ENCODE measurements at places on chromosomes 5 and 9.

DNA sequence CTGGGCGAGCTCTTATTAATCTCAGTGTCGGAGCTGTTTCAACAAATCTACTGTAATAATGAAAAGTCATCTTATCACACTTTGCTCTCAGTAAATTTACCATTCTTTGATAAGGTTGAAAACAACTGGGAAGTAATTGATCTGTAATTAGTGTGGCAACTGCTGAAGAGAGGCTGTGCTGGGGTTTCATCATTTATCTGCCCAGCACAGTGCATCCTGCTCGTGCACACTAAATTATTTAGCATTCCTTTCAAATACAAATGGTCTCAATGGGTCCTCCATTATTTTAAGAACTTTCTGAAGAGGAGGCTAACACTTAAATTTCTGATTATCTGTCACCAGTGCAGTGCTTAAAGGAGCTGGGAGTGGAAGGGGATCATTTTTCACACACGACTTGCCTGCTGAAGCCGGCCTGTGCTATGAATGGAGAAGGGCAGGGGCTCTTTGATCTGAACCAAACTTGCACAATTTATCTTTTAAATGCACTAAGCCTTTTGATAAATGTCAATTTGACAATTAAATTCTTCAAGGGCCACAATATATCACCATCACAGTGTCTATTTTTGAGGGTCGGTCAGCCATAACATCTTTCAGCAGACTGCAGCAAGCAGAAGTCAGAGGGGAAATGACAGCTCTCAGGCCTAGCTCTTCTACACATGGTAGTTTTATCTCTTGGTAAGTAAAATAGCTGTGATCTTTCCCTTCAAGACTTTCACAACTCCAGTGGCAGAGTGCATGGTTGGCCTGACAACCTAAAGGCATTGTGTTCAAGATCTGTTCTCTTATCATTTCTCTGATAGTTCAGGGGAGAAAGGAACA is 106.4 kb upstream of the EFNA5 start:
- no peak for DNase-seq

DNA sequence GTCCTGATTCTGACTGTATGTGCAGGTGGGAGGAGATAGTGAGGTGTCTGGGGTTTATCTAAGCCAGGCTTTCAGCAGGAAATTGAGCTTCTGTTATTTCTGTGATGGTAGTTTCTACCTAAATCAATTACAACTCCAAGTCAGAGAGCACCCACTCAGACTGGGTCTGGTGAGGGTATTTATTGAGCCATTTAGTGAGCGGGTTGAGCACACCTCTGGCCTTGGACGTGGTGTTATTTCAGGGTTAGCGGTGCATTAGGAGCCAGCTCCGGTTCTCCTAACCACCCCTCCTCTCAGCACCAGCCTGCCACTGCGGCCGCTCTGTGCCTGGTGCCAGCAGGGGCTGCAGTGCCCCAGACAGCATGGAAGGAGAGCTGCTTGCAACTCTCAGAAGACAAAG is 238.9 kb downstream of the CACNA1B start:
- DNase-seq = no peak

- DNase-seq = no peak
These were observed 44.0 kb downstream of the C9orf85 start for GRCh38 chr9:71955300-71955915.

DNA sequence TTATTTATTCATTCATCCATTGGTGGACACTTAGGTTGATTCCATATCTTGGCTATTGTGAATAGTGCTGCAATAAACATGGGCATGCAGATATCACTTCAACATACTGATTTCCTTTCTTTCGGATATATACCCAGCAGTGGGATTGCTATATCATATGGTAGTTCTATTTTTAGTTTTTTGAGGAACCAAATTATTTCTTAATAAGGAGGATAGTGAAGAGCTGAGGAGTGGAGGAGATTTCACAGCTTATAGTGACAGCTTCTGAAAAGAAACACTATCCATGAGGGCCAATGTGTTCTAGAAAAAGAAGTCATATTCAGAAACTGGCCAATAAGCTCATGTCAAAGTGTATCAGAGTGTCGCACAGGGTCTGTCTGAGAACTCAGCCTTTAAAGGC is 183.3 kb downstream of the SEC61B start:
- DNase-seq = no peak

DNA sequence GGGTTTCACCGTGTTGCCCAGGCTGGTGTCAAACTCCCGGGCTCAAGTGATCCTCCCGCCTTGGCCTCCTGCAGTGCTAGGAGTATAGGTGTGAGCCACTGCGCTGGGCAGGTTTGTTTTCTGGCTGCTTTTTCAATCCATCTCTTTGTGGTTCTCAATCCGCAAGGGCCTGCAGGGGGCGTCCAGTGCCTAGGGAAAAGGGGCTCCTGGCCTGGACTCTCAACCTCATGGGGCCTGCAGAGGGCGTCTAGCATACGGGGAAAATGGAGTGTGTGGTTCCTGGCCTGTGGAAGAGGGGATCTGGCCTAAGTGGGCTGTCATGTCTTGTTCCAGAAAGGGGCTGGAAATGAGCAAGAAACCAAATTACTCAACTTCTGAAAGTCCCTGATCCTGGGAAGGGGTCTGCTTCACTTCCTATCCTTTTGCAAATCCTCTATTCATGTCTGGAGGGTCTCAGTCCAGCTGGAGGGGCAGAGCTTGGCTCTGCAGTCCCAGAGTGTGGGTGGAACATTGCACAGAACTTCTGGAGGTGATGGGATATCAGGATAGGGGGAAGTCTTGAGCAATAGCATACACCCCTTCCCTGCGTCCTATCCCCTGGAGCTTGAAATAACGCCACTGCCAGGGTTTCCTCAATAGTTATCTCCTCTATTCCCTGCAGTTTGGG is 12.7 kb upstream of the CCL27 start:
- DNase-seq = no peak

DNA sequence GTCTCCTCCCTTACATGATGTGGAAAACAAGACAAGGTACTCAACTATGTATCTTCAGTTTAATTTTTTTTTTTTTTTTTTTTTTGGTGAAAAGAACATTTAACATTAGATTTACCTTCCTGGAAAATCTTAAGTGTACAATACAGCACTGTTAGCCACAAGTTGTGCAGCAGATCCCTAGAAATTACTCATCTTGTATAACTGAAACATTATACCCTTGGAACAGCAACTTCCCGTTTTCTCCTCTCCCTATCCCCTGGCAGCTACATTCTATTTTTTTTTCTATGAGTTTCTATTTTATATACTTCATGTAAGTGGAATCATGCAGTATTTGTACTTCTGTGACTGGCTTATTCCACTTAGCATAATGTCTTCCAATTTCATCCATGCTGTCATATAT is 421.9 kb upstream of the FTMT start:
- DNase-seq = no peak
